ENCODE measurements at places on chromosomes 7 and 10. TPM values are rescaled to one million over a fixed set of nuclear protein-coding genes. Genes with fewer than 3 reads are reported as not detected.

DNA sequence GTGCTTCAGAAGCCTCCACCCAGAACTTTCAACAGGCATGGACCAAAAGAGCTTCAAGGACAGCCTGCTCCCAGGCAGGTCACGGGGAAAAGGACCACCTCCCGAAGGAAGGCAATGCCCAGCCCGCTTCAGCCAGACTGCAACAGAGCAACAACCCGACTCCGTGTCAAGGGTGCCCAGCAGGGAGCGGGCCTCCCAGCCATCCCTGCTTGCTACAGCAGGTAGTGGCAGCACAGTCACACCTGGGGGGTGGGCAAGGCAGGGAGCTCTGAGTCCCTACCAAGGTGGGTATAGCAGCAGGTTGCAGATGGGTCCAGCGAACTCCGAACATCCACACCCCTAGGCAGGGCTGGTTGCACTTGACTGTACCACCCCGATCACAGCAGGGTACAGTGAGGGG, 467.8 kb upstream of the PFKP start:
- DNase-seq, result no peak

GPR141 gene
- not detected for polyA plus RNA-seq

DNA sequence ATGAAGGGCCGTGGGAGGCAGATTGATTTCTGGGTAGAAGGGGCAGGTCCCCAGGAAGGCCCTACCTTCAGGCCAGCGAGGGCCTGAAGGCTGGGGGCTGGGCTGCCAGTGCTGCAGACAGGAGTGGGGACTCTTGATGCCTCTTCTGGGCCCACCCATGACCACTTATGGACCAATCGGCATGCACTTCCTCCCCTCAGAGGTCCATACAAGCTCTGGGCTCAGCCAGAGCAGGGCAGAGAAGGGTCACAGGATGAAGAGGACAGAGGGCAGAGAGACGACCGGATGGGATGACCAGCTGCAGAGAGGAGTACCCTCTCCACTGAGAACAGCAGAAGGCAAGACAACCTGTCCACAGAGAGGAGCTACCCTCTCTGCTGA, 120.1 kb downstream of the DYNC2I1 start:
- no peak for DNase-seq

DNA sequence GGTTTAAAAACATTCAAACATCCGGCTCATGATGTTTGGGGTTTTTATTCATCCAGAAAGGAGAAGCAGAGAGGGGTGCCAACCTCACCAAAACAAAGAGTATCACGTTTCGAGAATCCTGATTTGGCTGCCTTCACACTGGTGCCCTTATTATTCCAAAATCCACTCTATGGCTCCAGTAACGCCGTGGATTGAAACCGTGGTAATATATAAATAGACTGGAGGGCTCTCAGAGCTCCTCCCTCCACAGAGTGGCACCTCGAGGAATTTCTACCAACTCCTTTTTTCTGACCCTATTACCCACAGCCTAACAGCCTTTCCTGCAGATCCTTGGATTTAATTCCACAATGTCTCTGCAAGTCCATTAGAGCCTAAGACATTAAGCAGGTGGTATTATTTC, 353.6 kb downstream of the CRPPA start:
- DNase-seq, result no peak

DNA sequence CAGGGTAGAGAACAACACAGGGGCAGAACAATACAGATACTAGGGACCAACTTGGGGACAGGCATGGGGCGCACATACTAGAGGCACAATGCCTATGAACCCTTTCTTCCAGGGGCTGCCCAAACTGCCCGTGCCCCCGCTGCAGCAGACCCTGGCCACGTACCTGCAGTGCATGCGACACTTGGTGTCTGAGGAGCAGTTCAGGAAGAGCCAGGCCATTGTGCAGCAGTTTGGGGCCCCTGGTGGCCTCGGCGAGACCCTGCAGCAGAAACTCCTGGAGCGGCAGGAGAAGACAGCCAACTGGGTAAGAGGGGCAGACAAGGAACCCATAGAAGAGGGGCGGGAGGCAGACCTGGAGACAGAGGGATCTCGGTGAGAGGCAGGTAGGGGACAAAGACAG, 5.8 kb downstream of the CHAT start:
- DNase-seq, result no peak

- DNase-seq, result no peak
Measured at GRCh38 chr7:35747611-35748010, 52.7 kb upstream of the HERPUD2 start.
